ENCODE measurements at places on chromosomes 13 and 19.

DNA sequence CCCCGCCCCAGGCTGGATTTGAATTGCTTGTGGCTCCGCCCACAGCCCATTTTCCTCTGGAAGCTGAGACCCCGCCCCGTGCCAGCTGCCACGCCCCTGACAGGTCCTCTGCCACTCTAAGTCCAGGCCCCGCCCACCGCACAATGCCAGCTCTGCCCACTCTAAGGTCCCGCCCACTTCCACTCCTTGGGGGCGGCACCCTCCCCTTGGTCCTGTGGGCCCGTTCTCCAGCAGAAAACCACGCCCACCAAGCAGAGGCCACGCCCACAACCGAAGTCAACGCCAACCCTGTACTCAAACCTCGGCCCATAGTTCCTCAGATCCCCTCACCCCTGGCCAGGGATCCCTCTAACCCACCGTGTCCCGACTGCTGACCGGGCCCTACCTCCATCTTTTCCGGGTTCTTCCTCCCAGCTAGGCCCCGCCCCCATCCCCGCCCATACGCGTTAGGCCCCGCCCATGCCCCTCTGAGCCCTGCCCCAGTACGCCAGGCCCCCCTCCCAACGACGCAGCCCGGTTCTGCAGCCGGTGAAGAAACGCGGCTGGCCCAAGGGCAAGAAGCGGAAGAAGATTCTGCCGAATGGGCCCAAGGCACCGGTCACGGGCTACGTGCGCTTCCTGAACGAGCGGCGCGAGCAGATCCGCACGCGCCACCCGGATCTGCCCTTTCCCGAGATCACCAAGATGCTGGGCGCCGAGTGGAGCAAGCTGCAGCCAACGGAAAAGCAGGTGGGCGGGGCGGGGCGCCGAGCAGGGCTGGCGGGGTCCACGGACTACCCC lies 1.3 kb downstream of the HMG20B start:
- DNase-seq, result peak; percentile 87

GRCh38 chr13:114130837-114131582 lies 1.4 kb downstream of the RASA3 start:
- peak; percentile 47 for DNase-seq

GRCh38 chr13:61830475-61830874 lies 414.8 kb upstream of the PCDH20 start:
- no peak for DNase-seq

DNA sequence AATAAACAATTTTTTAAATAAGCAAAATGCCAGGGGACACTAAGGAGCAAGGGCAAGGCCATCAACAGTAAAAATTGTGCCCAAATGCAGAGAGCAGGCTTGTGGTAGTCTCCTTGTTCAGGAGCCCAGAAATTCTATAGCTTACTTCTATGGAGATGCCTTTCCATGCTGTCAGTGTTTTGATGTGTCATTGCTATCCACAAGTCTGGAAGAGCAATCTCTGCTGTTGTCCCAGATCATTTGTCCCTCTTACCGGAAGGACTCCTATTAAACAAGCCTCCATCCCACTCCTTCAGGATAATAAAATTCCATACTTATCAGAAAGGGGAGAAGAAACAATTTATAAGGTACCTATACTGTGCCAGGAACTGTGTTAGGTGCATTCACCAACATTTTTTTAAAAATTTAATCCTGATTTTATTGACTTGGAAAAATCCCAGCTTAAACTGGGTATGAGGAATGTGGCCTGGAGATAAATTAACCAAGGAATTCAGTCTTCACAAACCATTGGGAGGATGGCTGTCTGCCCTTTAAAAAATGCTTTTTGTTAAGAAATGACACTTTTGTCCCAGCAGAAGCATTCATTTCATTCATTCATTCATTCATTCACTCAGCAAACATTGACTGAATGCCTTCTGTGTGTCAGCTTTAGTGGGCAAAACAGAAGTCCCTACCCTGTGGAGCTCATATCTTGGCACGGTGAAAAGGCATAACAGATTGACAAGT lies 26.8 kb upstream of the CYSLTR2 start:
- DNase-seq, result no peak

- DNase-seq, result no peak
Observed at GRCh38 chr13:95019886-95020285, 281.4 kb downstream of the ABCC4 start.

GRCh38 chr13:112145551-112146360 lies 78.8 kb downstream of the SOX1 start:
- DNase-seq, result no peak

GRCh38 chr19:2810141-2811091 lies 9.3 kb upstream of the ZNF554 start:
- DNase-seq, result no peak

DNA sequence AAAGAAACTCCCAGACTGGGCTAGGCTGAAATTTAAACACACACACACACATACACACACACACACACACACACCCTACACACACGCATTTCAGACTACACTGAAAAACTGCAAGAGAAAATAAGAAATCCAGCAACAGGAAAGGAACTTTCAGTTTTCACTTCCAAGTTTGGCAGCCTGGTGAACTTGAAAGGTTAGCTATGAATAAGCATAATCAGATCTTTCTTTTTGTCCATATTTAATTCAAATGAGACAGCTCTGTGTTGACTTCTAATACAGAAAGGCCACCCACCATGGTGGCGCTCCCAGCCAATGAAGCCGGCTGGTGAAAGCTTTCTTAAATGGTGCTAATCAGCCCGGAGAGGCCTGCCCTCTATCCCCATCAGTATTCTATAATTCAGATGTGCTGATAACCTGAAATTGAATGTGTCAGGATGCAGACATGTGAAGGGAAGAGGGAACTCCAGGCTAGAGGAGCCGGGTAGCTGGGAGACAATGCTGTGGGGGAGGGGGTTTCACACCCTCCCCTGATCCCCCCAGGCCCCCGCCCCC lies 108.3 kb upstream of the ZNF536 start:
- no peak for DNase-seq

DNA sequence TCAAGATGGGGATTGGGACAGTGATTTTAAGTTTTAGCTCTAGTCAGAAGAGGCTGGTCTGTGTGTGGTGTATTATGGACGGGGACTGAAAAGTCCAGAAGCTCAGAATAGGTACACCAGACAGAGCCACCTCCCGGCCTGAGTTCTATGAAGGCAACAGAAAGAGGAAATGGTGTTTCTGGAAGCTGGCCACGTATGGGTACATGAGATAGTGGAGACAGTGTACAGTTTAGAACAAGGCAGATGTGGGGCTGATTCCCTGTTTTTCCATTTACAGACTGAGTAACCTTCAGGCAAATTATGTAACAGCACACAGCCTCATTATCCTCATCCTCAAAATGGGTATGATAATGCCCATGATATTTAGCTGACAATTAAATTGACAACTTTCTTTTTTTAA lies 1.3 kb downstream of the ZNF175 start:
- no peak for DNase-seq

- DNase-seq, result no peak
Observed at GRCh38 chr13:28316836-28317235, 178.1 kb downstream of the FLT1 start.

- no peak for DNase-seq
Observed at GRCh38 chr13:110322828-110323171, 15.7 kb downstream of the COL4A2 start.

DNA sequence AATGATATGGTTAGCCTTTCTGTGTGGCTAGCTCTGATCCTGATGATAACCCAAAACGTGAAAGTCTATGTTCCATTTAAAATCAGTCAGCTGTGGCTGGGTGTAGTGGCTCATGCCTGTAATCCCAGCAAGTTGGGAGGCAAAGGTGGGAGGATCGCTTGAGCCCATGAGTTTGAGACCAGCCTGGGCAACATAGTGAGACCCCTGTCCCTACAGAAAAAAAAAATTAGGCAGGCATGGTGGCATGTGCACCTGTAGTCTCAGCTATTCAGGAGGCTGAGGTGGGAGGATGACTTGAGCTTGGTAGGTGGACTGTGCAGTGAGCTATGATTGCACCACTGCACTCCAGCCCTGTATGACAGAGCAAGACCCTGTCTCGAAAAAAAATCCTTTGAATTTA lies 1.1 kb upstream of the EID2B start:
- DNase-seq, result no peak

GRCh38 chr13:32917504-32917903 lies 98.7 kb upstream of the KL start:
- DNase-seq, result no peak

DNA sequence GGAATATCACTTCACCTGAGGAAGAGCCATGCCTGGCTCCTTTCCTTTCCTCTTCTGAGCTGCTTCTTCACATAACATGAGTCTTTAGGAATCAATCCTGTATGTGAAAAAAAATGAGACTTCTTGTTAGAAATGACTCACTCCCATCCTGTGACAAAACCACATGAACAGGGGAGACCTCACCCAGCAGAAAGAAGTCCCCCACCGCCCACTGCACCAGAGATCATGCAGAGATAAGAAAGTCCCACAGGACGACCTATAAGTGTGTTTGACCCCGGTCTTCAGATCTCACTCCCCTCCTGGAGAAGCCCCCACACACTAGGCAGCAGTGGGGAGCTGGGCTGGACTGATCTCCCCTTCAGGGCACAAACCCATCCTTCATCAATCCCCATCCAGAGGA lies 7.8 kb downstream of the ZNF600 start:
- DNase-seq, result peak; percentile 6

DNA sequence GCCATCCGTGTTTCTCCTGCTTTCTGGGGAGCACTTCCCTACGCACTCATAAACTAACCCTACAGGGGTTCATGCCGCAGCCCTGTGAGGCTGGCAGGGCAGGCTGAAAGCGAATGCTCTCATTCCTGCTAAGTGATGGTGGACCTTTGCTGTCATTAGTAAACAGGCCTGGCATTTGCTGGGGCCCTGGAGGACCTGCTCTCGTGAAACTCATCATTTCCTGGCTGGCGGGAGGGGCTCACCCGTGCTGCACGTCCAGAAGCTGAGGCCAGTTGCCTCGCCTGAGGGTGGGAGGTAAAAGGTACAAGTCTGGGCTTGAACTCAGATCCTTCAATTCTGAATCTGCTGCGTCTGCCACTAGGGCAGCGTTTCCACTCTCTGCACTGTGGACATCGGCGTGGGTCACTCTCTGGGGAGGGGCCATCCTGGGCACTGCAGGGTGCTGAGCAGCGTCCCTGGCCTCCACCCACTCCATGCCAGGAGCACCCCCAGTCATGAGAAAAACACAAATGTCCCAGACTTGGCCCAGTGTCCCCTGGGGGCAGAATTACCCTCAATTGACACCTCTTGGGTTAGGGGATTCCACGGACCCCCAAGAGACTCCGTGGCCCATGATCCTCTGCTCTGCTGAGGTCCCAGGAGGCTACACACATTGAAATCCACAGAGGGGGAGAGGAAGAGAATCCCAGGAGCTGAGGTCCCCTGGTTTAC lies 7.0 kb downstream of the MOB3A start:
- DNase-seq, result no peak

GRCh38 chr13:33233547-33233946 lies 52.0 kb downstream of the STARD13 start:
- DNase-seq, result no peak

DNA sequence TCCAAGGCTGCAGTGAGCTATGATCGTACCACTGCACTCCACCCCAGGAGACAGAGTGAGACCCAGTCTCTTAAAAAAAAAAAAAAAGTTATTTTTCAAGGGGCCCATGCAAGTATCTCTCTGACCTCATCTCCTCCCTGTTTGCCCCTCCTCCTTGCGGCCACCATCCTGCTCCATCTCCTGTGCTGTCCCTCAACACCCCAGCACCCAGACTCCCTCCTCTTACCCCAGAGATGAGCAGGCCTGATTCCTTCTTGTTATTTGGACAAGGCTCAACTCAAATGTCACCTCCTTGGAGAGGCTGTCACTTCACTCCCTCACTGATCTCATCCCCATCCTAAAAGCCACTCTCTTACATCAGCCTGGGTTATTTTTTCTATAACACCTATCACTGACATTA lies 4.4 kb downstream of the RYR1 start:
- no peak for DNase-seq

- DNase-seq, result no peak
Observed at GRCh38 chr19:30376826-30377425, 4.7 kb downstream of the ZNF536 start.

- DNase-seq, result no peak
Observed at GRCh38 chr13:95195146-95195545, 106.1 kb downstream of the ABCC4 start.

- DNase-seq, result no peak
Observed at GRCh38 chr13:77062097-77062496, 35.1 kb upstream of the FBXL3 start.

DNA sequence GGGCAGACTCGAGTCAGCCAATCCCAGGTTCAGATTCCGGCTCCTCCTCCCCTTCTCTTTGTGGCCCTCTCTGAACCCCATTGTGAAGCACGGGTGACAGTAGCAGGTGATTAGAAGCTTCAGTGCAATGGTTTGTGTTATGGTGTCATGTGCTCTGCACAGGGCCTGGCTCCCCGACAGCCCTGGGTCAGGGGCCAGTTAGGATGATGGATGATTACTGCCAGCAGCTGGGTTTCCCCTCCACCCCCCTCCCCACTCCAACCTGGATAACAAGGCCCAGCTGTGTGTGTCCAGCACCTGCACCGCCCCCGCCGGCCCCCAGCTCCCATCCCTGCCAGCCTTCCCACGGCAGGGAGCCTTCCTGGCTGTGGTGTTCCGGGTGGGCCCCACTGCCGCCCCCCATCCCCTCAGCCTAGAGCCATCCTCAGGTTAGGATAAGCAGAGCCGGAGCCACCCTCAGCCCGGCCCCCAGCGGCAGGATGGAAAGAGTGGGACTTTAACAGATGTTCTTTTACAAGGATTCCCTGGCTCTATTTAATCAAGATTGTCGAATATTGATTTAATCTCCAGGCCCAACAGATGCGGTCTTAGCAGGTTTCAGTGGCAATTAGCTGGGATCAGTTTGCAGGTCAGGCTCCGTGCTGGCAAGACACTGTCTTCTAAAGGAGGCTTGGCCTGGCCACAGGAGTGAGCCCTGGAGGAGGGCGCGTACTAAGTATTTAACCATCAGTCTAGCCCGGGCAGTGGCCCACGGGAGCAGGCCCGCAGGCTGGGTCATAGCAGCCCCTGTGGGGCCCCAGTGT lies 156.2 kb downstream of the SIPA1L3 start:
- DNase-seq, result no peak

DNA sequence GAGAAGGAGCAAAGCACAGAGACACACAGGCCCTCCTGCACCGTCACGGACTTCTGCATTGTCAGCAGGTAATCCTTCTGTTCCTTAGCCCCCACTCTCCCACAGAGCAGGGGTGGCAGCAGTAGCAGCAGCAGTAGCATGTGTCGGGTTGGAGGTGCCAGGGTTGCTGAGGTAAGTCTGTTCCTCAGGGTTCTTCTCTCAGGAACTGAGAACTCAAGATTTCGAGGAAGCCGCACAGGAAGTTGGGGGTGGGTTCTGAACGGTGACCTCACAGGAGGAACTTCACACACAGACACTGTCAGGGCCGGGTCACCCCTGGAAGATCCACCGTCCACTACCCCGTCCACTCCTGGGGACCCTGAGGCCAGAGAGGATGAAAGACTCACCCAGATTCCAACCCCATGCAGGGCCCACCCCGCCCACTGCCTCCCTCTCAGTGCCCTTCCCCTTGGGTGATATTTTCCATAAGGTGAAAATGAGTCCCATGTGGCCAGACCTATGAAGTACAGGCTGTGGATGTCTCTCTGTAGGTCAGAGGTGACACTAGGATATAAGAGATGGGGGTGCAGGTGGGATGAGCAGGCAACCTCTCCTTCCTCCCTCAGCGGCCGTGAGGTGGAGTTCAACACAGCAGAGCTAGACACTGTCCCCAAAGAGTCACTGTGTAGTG lies at the start of gene SIGLEC12:
Gene SIGLEC12, minus strand, starts transcription at position 207 of the 670 bp plus-strand sequence. Its CDS starts 67 bp downstream, at position 140.
- peak; percentile 10 for DNase-seq

- DNase-seq, result no peak
Observed at GRCh38 chr13:109275852-109276251, 510.5 kb downstream of the IRS2 start.

Data from stimulated activated CD4-positive, alpha-beta T cell treated with anti-CD3 and anti-CD28 coated beads, Interleukin-2, amount 100 ng/mL, for 48 hours (primary cell).